ENCODE measurements at places on chromosomes 3 and 15.

- no peak for DNase-seq
These were observed 50.9 kb upstream of the CMTM7 start for GRCh38 chr3:32340611-32341365.

DNA sequence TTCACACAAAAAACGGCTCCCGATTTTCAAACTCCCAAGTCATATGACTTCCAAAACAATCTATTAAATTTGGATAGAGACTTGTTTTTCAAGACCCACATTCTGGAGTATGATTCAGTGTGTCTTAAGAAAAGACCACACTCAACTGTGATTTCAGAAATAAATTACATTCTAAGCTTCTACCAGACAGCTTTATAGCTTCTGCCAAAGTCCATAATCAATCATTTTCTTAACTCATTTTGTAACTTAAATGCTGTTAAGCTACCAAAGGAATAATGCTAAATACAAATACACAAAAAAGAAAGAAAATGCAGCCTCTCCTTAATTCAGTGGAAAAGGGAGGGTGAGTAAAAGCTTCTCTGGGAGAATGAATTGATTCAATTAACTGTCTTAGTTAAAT, 192.3 kb upstream of the P2RY1 start:
- no peak for DNase-seq

GRCh38 chr3:112401617-112402016, 68.7 kb downstream of the CD200 start:
- no peak for DNase-seq

DNA sequence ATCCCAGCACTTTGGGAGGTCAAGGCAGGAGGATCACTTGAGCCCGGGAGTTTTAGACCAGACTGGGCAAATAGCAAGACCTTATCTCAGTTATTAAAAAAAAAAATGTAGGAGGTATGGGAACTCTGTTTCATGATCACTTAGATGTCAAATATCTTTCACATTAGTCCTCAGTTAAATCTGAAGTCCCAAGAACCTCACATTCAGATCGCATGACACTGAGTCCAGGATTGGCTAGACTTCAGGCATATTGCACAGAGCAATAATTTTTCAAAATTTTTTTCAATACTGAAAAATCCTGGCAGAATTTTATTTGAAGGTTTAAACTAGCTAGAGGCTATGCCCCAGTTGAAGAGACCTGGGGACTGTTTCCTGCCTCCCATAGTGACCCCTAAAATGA, 56.3 kb upstream of the ZNF148 start:
- no peak for DNase-seq

DNA sequence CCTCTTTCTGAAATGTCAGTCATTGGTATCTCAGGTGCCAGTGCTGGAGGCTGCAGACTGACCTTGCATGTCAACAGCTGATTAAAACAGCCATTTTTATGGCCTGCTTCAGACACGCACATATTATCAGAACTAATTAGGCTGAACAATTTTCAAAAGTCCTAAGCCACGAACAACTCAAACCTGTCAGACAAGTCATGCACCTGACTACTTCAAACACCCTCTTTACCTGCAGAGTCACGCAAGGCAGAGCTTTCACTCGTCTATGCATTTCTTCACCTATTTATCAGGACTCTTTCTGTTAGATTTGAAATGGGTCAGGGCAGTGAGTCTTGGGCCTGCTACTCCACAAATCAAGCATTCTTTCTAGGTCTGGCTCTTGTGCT, 26.7 kb downstream of the CLK3 start:
- DNase-seq = no peak

- no peak for DNase-seq
These were observed 13.5 kb downstream of the PTPN23 start for GRCh38 chr3:47394140-47394870.

DNA sequence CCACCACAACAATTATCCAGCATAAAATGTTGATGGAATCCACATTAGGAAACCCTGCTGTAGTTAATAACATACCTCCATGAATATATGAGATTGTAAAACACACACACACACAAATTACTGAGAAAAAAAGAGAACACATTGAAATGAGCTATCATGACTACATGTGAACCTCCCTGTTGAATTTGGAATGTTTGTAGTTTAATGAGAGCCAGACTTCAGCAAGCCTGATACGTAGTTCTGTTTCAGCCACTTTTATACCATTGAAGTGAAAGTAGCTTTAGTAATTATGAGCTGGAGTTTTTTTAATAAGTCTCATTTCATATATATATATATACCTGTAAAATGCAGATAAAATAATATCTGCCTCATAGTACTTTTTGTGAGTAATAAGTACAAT, 1146.4 kb downstream of the NAALADL2 start:
- DNase-seq = no peak

DNA sequence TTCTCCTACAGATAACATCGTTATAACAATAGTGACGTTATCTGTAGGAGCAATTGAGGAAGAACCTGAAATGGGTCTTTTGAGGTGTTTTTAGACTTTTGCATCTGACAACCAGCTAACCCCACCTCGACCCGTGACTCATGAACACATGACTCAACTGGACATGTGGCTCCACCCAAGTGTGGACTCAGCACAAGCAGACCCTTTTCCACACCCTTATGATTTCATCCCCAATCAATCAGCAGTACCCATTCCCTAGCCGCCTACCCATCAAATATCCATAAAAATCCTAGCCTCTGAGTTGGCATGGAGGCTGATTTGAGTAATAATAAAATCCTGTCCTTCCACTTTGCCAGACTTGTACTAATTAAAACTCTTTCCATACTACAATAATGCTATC, 255.4 kb downstream of the ARPP21 start:
- no peak for DNase-seq

DNA sequence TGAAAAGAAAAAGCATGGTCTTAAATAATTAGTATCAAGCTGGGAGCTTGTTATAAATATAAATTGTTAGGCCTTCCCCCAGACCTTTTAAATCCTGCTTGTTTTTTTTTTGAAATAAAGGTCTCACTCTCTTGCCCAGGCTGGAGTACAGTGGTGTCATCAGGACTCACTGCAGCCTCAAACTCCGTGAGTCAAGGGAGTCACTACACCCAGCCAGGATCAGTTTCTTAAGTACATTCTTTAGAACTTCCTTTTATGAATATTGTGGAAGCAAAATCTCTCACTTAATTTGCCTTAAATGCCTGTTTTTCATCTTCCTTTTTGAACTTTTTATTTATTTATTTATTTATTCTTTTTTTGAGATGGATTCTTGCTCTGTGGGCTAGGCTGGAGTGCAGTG, 20.8 kb upstream of the DENND4A start:
- no peak for DNase-seq

- DNase-seq = no peak
These were observed 30.6 kb upstream of the RASA2 start for GRCh38 chr3:141456301-141456625.

DNA sequence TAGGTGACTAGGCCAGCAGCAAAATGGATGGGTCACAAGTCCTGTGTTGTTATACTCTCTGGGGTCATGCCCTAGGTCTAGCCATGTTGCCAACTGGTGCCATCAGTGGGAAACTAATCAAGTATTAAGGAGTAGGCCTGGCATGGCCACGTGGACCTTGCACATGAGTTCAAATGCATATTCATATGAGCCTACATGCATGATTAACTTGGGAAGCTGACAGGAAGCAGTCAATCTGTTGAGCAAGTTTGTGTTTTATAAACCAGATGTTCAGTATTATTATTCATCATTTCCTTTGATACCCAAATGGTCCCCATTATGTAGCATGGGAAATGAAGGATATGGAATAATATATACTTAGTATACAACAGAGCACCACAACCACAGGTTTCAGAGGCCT, 95.0 kb downstream of the LRTM1 start:
- DNase-seq = no peak

DNA sequence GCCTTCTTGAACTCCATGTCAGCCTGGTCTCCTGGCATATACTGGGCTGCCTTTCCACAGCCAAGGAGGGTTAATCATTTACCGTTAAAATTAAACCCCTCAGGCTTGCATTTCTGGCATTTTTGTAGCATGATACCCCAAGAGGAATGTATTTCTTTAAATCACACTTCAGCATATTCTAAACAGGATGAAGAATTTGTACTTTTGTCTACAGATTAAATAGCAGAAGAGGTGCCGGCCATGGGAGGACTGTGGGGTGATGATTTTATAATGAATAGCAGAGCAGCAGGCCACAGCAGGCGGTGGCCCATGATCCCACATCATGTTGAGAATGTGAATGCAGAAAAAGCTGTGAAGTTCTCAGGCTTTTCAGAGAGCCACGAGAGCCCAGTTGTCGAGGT, 90.2 kb downstream of the ARNT2 start:
- no peak for DNase-seq

- peak; percentile 18 for DNase-seq
These were observed 31.8 kb upstream of the SMAD3 start for GRCh38 chr15:67033571-67034044.

DNA sequence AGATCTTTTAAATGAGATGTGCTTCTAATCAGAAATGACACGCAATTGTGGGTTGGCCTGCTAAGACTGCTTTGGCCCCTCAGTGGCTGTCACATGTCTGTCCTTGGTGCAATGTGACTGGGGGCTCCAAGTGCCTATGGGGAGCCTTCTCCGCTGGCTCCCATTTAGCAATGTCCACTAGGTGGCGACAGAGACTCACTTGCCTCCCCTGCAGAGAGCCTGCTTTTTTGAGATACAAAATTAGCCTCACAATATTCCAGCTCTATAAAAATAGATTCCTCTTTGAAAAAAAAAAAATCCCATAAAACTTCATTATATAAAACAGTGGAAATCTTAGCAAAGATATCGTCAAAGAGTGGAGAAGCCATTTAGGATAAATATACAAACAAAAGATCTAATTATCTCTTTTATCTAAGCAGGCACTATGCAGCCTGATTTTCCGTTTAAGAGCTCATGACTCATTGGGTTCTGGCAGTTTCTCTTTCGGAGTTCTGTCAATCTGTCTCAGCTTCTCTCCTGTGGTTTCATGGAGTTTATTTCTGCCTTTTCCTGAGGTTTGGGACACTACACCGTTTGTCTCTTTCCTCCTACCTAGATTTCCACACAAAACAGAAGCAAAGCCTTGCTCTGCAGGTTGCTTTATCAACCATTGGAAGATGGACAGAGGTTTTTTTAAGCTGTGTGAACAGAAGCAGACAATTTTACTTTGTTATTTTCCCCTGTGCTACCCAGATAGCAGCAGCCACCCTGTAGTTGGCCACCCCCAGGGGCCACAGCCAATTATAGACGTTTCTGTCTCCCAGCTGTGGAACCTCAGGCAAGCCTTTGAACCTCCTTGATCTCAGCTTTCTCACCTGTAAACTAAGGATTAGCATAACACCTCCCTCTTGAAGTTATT, 68.4 kb upstream of the TNFAIP8L3 start:
- peak; percentile 66 for DNase-seq
